ENCODE measurements at places on chromosomes 7 and 10. TPM values are rescaled to one million over a fixed set of nuclear protein-coding genes. Genes with fewer than 3 reads are reported as not detected.

Gene DNAH11
- total RNA-seq = not detected

Gene AKR1D1
- not detected for total RNA-seq

Gene SPAG6
- total RNA-seq = 1.2 TPM

Gene LRRC27
- total RNA-seq = 8.1 TPM

Gene TEX36
- not detected for total RNA-seq

Gene CNNM1
- total RNA-seq = 0.62 TPM

Gene CTAGE8
- total RNA-seq = 1.9 TPM

Gene HOXA3
- 26.4 TPM for total RNA-seq

Gene CYP2C19
- not detected for total RNA-seq

Gene IQUB
- total RNA-seq = 0.21 TPM

Gene BEND7
- total RNA-seq = 26.2 TPM

Gene SUGCT
- total RNA-seq = 4.0 TPM

Gene TAC1
- 50.4 TPM for total RNA-seq

Gene GPR141
- total RNA-seq = not detected

Gene DMBT1
- 0.13 TPM for total RNA-seq

Gene ELFN1
- 0.71 TPM for total RNA-seq

Gene ASB10
- not detected for total RNA-seq

Gene PLXNA4
- 0.14 TPM for total RNA-seq

Gene BAMBI
- total RNA-seq = 34.6 TPM

Gene SPDYE18
- 0.08 TPM for total RNA-seq

Gene ZNF107
- total RNA-seq = 5.0 TPM

Gene PTPN12
- total RNA-seq = 58.8 TPM

Gene GATA3
- total RNA-seq = 7.2 TPM

Gene VWDE
- total RNA-seq = 1.4 TPM

Gene ICA1
- total RNA-seq = 20.7 TPM

Gene POLR2J2
- total RNA-seq = 1.2 TPM

Gene OPALIN
- not detected for total RNA-seq

Gene HOXA9
- total RNA-seq = 46.5 TPM

Gene ANKRD61
- not detected for total RNA-seq

Gene EBLN1
- total RNA-seq = not detected

Gene CYP3A4
- total RNA-seq = not detected

Gene DYNC1I1
- total RNA-seq = 0.14 TPM

Gene TMEM140
- 1.8 TPM for total RNA-seq

Gene NME8
- not detected for total RNA-seq

Gene BTBD16
- total RNA-seq = 2.0 TPM

Gene BLNK
- total RNA-seq = 0.55 TPM

Gene FAM180A
- not detected for total RNA-seq

Gene NCOA4
- total RNA-seq = 131 TPM

Gene SUN3
- total RNA-seq = not detected

Gene CAMK2B
- 0.68 TPM for total RNA-seq

Gene PTN
- 4.7 TPM for total RNA-seq

Gene PITX3
- 0.14 TPM for total RNA-seq

Gene ODAD2
- total RNA-seq = 1.3 TPM

Gene MYO1G
- total RNA-seq = 0.27 TPM

Gene TRIM50
- total RNA-seq = not detected

Gene NAT16
- total RNA-seq = not detected

Gene DDX50
- total RNA-seq = 34.7 TPM
